ENCODE measurements at places on chromosomes 6 and 20.

- no peak for DNase-seq
Measured at GRCh38 chr6:105135907-105136430, 43.8 kb downstream of the POPDC3 start.

- DNase-seq, result no peak
Measured at GRCh38 chr6:154458565-154459470, 51.7 kb downstream of the CNKSR3 start.

DNA sequence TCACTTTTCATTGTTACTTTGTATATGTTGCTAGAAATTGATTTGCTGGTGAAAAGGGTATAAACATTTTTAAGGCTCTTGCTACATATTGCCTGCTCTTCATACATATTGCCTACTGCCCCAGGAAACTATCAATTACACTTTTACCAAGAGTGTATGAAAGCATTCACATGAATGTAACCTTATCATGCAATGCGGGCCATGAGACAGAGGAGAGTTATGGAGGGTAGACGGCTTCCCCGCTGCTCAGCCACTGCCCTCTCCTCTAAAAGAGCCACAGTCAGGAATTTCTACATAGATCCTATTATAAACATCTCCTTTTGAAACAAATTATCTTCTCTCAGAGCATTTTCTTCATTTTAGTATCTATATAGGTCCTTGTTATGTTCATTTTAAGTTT, 264.4 kb downstream of the ESR1 start:
- DNase-seq, result no peak

DNA sequence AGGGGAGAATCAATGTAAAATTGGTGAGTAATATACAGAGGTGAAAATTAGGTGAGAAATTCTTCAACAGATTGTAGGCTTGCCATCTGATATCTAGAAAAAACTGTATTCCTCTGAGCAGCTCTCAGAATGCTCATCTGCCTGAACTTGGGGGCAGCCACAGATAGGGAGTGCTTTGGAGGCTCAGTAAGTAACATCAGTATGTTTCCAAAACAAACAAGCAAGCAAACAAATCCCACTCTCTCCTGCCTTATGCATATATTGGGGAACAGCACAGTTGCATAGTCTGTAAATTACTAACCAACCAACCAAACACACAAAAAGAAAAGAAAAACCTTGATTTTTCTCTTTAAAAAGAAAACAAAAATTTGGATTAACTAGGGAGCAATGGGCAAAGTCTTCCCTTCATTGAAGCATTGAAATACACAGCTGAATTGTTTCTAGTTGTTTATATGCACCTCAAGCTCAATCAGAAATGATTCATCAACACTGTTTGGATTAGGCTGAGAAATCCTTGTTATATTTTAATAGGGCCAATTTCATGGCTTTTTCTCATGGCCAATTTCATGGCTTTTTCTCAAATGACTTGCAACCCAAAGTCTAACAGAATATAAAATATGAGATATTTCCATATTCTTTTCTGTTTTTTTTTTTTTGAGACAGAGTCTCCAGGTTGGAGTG, 50.1 kb upstream of the DEK start:
- DNase-seq, result no peak

- no peak for DNase-seq
Measured at GRCh38 chr20:44956410-44956809, 3.8 kb downstream of the TOMM34 start.

GRCh38 chr20:24985802-24986201, 6.7 kb downstream of the APMAP start:
- DNase-seq, result no peak

DNA sequence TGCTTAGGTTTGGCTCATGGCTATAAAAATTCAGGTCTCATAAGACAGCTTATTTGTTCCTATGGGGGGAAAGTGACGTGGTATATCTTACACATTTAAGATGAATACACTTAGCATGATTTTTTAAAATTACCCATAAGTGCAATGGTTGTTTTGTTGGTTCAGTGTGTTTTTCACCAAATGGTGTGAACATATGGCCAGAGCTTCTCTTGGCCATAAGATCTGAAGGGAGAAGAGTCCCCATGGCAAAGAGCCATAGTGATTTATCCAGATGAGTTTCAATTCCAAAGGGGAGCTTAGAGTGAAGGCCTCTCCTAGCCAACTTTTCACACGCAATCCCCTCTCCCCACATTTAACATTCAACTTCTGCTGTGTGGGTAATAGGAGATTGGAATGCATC, 107.6 kb downstream of the TMEM242 start:
- DNase-seq, result no peak

DNA sequence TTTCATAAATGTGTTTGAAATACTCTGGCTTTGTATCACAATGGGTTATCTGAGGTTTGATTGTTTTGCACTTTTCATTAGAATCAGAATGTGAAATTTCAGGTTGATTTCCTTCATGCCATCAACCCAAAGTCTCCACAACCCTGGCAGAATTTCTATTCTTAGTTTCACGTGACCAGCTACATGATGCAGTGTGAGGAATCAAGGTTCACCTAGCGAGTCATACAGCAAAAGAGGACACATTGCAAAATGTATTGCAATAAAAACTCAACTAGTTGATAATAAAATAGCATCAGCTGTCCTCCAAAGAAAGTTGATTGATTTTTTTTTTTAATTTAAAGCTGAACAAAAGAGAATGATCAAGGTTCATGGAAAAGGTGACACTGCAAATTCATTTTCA, 2.2 kb downstream of the HAO1 start:
- DNase-seq, result no peak

GRCh38 chr6:133337308-133337707, 96.2 kb downstream of the EYA4 start:
- DNase-seq, result no peak

DNA sequence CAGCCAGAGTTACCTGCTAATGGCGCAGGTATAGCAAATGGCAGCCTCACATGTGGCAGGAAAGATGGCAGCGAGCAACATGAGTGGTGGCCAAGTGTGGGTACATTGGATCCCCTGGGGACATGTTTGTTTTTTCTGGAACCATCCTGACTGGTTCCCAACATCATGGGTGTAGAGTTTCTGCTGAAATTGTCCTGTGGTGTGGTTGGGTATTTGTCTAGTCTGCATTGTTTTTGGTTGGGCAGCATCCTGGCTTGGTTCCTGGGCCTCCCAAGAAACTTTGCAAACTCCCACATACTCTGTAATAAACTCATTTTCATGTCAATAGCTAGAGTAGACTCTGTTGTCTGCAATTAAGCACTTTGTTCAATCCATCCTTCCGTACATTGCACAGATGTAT, 282.6 kb downstream of the CDC5L start:
- DNase-seq, result no peak

GRCh38 chr6:157521362-157522335, 140.7 kb downstream of the ZDHHC14 start:
- no peak for DNase-seq

GRCh38 chr20:10453241-10453640, 18.1 kb downstream of the SLX4IP start:
- DNase-seq, result no peak

GRCh38 chr6:145420599-145420998, 314.7 kb downstream of the EPM2A start:
- DNase-seq, result peak; percentile 50

GRCh38 chr6:2688401-2689064, 62.2 kb downstream of the MYLK4 start:
- no peak for DNase-seq

GRCh38 chr6:25934156-25934555, 3.7 kb upstream of the SLC17A2 start:
- DNase-seq, result no peak

DNA sequence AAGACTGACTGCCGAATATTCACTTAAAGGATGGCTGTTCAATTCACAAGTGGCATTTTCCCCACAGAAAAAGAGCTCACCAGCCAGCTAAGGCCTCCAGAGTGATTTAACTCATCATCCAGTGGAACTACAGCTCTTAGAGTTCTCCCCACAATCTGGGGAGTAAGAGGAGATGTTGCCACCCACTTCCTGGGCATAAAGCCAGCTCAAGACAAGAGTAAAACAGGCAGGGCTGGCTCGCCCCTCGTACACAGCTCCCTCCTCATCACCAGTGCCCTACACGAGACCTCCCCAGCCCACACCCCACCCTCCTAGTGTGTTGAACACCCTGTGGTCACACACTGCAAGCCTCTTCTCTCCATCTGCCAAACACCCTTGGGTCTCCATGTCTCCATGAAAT, 47.2 kb upstream of the IPCEF1 start:
- DNase-seq, result peak; percentile 26

DNA sequence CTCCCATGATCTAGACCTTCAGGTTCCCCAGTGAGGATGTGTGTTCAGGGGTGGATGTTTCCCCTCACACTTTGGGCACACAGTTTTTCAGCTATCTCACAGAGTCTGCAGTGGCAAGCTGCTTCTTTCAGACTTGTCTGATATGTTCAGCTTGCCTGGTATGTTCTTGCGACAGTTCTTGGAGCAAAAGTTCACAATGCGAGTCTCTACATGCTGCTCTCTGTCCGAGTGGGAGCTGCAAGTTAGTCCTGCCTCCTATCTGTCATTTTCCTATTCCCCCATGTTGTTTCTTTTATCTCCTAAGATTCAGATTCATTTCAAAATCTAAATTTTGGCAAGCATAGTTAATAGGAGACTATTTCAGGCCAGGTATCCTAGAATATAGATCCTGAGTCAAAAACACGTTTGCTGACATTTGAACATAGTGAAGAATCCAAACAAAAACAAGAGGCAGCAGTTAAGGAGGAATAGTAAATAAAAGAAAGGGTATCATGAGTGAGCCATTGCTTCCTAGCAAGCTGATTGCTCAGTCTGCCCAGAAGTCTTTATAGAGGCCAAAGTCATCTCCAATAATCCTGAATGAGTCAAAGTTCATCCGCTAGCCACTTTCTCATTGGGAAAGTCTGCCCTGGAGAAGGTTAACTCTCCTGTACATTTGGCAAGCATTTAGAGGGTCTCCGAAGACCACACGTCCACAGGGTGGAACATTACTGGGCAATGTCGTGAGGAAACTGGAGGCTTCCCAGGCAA, 140.2 kb upstream of the MOCS1 start:
- DNase-seq, result no peak

GRCh38 chr6:6436946-6437345, 116.5 kb upstream of the F13A1 start:
- DNase-seq, result no peak

DNA sequence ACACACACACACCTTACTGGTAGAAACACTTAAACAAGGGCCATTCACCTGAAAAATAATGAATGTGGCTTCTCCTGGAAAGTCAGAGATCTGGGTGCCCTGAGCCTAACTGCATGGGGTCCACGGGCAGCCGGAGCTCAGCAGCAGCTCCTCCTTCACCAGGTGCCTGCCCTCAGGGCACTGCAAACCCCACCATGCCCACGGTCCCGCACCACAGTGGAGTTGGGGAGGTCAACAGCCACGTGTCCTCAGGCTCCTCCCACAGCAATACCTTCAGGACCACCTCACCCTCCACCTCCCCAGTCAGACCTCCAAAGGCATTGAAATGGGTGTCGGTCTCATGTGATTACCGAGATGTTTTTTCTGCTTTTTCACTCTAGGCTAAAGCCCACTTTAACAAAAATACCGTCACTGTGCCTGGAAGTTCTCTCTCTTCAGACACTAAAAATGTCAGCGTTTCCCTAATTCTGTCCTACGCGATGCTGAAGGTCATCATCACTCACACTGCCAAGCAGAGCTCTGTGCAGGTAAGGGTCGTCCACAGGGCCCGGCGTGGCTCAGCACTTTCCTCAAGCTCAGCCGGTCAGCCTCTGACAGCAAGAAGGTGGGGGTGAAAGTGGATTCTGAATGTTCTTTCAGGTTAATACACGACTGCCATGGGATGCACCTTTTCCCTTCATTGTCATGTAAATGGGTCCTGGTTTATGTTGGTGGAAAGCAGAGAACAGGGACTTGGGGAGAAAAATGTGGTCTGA, 48.9 kb downstream of the CDK5RAP1 start:
- DNase-seq, result no peak

- peak; percentile 13 for DNase-seq
Measured at GRCh38 chr20:16580620-16581019, 7.4 kb upstream of the KIF16B start.

GRCh38 chr6:75412969-75413662, 80.5 kb downstream of the FILIP1 start:
- no peak for DNase-seq

DNA sequence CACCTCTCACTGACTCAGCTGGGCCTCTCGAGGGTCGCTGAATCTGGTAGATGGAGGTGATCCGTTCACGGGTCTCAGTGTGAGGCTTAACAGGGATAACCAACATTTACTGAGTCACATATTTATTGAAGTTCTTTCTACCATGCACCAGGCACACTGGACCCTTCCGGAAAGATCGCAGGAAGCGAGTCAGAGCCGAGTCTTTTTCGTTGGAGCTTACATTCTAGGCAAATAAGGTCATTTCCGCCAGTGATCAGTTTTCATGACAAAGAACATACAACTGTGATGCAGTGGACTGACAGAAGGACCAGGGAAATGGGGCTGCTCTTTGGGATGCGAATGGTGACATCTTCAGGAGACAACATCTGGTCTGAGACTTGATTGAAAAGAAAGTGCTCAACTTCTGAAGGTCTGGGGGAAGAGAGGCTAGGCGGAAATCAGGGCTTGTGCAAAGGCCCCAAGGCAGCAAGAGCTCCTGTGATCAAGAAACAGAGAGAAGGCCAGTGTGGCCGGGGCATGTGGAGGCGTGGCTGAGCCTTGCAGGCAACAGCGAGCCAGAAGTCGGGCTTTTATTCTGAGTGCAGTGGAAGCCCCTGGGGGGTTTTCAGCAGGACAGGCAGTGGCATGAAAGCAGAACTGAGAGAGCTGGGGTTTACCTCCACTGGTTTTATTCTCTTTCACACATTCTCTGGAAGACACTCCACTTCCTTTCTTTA, 56.7 kb downstream of the APCDD1L start:
- no peak for DNase-seq

- no peak for DNase-seq
Measured at GRCh38 chr6:9621276-9621675, 793.6 kb downstream of the TFAP2A start.

DNA sequence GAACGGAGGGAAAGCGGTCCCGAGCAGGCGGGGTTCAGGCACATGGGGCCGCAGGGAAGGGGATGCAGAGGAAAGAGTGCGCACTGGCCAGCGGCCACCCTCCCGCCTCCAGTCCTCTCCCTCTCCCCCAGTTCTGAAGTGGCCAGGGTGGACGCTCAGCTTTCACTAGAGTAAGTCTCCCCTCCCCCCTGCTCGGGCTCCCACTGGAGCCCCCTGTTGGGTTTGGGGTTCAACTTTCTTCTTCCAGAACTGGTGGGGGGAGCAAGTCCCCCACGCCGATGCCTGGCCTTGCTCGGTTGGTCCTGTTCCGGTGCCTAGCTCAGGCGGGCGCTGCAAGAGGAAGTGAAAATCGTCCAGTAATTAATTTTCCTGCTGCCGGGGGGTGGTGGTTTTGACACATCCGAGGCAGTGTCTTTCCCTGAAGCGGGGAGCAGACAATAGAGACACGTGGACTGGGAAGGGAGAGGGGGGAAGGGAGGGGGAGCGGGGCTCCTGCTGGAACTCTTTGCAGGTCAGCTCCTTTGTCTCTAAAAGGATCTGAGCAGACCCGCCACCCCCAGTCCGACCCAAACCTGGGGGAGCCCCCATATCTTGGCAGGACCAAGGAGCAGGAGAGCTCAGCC, 824 bp upstream of the SCRT2 start:
- peak; percentile 39 for DNase-seq
